ENCODE measurements at places on chromosomes 13 and 19. TPM values are rescaled to one million over a fixed set of nuclear protein-coding genes. Genes with fewer than 3 reads are reported as not detected.

Gene MYO16
- total RNA-seq = 1.3 TPM

Gene KLK2
- not detected for total RNA-seq

Gene OR7D2
- not detected for total RNA-seq

Gene ZNF433
- total RNA-seq = 6.6 TPM

Gene RNF225
- total RNA-seq = not detected

Gene C19orf85
- total RNA-seq = not detected

Gene ZIC5
- not detected for total RNA-seq

Gene PSG1
- not detected for total RNA-seq

Gene KMT5C
- 4.0 TPM for total RNA-seq
